ENCODE measurements at places on chromosomes 2 and 18. TPM values are rescaled to one million over a fixed set of nuclear protein-coding genes. Genes with fewer than 3 reads are reported as not detected.

DNA sequence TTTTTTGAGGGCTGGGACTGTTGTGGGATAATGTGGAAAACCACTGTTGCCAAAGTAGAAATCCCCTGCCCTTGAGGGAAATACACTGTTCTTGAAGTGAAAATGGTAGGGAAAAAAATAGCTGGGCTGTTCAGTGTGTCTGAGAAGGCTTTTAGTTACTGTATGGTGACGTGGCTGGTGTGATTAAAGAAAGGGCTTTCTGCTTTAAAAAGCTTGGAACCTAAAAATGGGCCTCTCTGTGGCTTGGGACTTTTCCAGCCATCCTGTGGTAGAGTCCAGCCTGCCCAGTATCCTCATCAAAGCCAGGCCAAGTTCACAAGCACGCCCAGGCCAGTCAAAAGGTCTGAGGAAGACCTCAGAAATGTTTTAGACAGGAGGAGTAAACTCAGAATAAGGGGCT, 6.8 kb downstream of the MGAT5 start:
- peak; percentile 10 for ATAC-seq

- ATAC-seq: no peak
These were observed 111.3 kb downstream of the DOCK10 start for GRCh38 chr2:224930990-224931389.

GRCh38 chr2:240000671-240001070, 24.5 kb downstream of the NDUFA10 start:
- no peak for ATAC-seq

- no peak for ATAC-seq
These were observed 901 bp downstream of the SPOPL start for GRCh38 chr2:138502255-138503086.

- peak; percentile 12 for ATAC-seq
These were observed 83.0 kb downstream of the RTN4 start for GRCh38 chr2:54967269-54967668.

- no peak for ATAC-seq
These were observed 143.6 kb downstream of the COL4A4 start for GRCh38 chr2:227020416-227020815.

The CD8B2 gene
- 0.05 TPM for total RNA-seq

- ATAC-seq: peak; percentile 21
These were observed 91.5 kb upstream of the NRP2 start for GRCh38 chr2:205590759-205591158.

The CNNM4 gene
- total RNA-seq: 6.2 TPM

- ATAC-seq: no peak
These were observed 1.0 kb downstream of the EPHA4 start for GRCh38 chr2:221571025-221571550.

The KCNG2 gene
- not detected for total RNA-seq

The ATP8B1 gene
- 0.71 TPM for total RNA-seq

The NPHP1 gene
- 1.3 TPM for total RNA-seq

The APCDD1 gene
- total RNA-seq: 10.2 TPM

GRCh38 chr2:36780231-36780839, 83.8 kb downstream of the VIT start:
- peak; percentile 65 for ATAC-seq

Measured in motor neuron (in vitro differentiated cells).